ENCODE measurements at places on chromosomes 16 and 17.

DNA sequence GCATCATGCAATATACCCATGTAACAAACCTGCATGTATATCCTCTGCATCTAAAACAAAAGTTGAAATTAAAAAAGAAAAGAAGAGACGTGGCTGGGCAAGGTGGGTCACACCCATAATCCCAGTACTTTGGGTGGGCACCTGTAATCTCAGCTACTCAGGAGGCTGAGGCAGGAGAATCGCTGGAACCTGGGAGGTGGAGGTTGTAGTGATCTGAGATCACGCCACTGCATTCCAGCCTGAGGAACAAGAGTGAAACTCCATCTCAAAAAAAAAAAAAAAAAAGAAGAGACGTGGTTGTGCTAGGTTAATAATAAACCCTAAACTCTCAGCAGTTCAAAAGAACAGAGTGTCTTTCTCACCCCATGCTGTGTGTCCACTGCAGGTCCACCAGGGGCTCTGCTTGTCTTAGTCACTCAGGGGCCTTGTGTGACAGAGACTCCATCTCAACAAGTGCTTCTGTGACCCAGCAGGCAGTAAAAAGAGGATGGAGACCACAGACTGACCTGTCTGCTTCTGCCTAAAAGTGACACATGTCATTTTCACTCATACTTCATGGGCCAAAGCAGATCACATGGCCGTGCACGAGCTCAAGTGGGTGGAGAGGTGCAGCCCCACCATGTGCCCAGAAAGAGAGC lies 22.3 kb upstream of the N4BP1 start:
- H3K36me3 ChIP-seq: no peaks in the 10 kb centered on the region
- no peak overlapping the region for H3K27ac ChIP-seq
- H3K4me1 ChIP-seq: peaks cover 8% of the 10 kb centered on the region

DNA sequence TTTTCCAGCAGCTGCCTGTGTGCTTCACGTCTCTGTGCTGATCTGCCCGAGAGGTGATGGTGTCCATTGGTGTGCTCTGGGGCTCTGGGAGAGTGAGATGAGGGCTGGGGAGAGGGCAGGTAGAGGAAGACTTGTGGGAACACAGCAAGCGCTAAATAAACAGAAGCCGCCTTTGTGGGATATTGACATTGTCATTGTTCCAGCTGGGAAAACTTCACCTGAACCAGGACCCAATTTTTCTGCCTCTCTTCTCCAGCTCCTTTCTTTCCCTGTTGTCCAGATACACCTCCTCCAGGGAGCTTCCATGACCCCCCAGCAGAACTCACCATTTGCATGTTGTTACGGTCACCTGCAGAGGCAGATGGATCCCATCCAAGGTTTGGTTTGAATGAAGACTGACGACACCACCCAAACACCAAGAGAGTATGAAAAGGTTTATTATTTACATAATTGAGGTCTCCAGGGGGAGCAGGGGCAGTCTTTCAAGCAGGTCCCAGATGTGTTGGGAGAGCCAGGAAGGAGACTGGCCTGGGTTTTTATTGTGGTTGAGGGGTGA lies 3.6 kb upstream of the ITGA3 start:
- no peak for DNase-seq
- peak overlapping the region; percentile 83 for H3K27ac ChIP-seq
- peaks cover 50% of the 10 kb centered on the region for H3K4me1 ChIP-seq
- no peaks in the 10 kb centered on the region for H3K36me3 ChIP-seq
- H3K4me3 ChIP-seq: no peak overlapping the region
- H3K27me3 ChIP-seq: no peaks in the 10 kb centered on the region

- H3K4me3 ChIP-seq: no peak overlapping the region
- H3K36me3 ChIP-seq: peaks cover 64% of the 10 kb centered on the region
- no peak overlapping the region for H3K27ac ChIP-seq
- peaks cover 31% of the 10 kb centered on the region for H3K4me1 ChIP-seq
- H3K27me3 ChIP-seq: no peaks in the 10 kb centered on the region
- DNase-seq: peak; percentile 49
These were observed 5.4 kb downstream of the NAT9 start for GRCh38 chr17:74770498-74771318.

- H3K4me1 ChIP-seq: peaks cover 4% of the 10 kb centered on the region
- no peaks in the 10 kb centered on the region for H3K36me3 ChIP-seq
- no peak overlapping the region for H3K4me3 ChIP-seq
- peak overlapping the region; percentile 3 for H3K27ac ChIP-seq
These were observed 25.0 kb downstream of the RMI2 start for GRCh38 chr16:11370084-11370931.

GRCh38 chr16:72588551-72588950 lies 416.6 kb upstream of the PMFBP1 start:
- DNase-seq: no peak
- H3K36me3 ChIP-seq: no peaks in the 10 kb centered on the region
- H3K4me1 ChIP-seq: no peaks in the 10 kb centered on the region
- H3K27me3 ChIP-seq: no peaks in the 10 kb centered on the region
- no peak overlapping the region for H3K27ac ChIP-seq
- no peak overlapping the region for H3K4me3 ChIP-seq

DNA sequence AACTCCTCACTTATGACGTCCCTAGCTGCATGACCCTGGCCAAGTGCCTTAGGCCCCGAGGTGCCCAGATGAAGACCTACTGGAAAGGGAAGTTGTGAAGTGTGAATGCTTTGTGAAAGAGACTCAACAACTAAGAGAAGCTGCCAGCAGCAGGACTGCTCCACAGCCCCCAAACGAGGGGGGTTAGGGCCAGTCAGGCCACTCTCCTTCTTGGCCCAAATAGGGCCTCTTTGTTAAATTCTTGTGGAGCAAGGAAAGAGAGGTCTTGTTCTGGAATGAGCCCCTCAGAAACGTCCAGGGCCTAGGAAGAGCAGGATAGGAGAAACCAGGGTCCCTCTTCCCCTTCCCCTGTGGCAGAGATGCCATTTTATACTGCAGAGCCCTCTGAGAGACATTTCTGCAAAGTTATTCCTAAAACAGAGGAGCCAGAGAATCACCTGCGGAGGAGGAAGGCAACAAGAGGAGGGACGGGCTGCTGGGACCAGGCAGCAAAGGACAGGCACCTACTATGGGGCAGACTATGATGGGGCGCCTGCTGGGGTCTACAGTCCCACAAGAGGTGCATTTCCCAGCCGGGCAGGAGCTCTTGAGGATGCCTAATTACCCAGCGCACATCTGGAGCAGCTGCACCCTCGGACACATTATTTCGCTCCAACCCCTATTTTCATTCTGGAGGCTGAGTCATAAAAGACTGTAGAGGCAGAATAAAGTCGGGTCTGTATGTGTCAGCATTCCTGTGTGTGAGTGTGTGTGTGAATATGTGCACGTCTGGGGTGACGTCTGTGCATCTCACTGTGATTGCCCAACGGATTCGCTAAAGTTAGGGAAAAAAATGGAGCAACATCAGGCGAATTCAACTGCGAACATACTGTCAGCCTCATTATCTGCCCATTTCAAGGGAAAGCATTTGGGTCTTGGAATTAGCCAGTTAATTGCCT lies 11.4 kb upstream of the HOXB9 start:
- peak; percentile 99 for DNase-seq
- H3K4me3 ChIP-seq: no peak overlapping the region
- no peak overlapping the region for H3K27ac ChIP-seq
- H3K36me3 ChIP-seq: no peaks in the 10 kb centered on the region

GRCh38 chr17:77462090-77462489 lies 321.3 kb downstream of the SEC14L1 start:
- H3K4me3 ChIP-seq: no peak overlapping the region
- H3K27ac ChIP-seq: peak overlapping the region; percentile 28
- peaks cover 55% of the 10 kb centered on the region for H3K4me1 ChIP-seq
- no peak for DNase-seq
- H3K36me3 ChIP-seq: peaks cover 15% of the 10 kb centered on the region

- no peaks in the 10 kb centered on the region for H3K27me3 ChIP-seq
- no peaks in the 10 kb centered on the region for H3K4me1 ChIP-seq
- no peak for DNase-seq
- peaks cover 35% of the 10 kb centered on the region for H3K36me3 ChIP-seq
- no peak overlapping the region for H3K27ac ChIP-seq
- H3K4me3 ChIP-seq: no peak overlapping the region
These were observed 7.8 kb downstream of the NCBP3 start for GRCh38 chr17:3838206-3838605.

GRCh38 chr16:17556276-17557052 lies 85.7 kb upstream of the XYLT1 start:
- DNase-seq: no peak
- no peaks in the 10 kb centered on the region for H3K4me1 ChIP-seq
- H3K4me3 ChIP-seq: no peak overlapping the region
- H3K27me3 ChIP-seq: peaks cover 50% of the 10 kb centered on the region

- no peak overlapping the region for H3K27ac ChIP-seq
- peaks cover 62% of the 10 kb centered on the region for H3K27me3 ChIP-seq
- no peak for DNase-seq
These were observed 72.5 kb upstream of the ZNF423 start for GRCh38 chr16:49928176-49929041.

- no peaks in the 10 kb centered on the region for H3K27me3 ChIP-seq
- no peak overlapping the region for H3K27ac ChIP-seq
- no peak for DNase-seq
- H3K4me3 ChIP-seq: no peak overlapping the region
These were observed 5.4 kb upstream of the RHOT1 start for GRCh38 chr17:32136856-32137255.

DNA sequence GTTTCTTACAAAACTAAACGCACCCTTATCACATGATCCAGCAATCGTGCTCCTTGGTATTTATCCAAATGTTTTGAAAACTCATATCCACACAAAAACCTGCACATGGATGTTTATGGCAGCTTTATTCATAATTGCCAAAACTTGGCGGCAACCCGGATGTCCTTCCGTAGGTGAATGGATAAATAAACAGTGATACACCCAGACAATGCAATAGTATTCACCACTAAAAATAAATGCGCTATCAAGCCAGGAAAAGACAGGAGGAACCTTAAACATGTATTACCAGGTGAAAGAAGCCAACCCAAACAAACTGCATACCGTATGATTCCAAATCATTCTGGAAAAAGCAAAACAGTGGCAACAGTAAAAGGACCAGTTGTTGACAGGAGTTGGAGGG lies 10.0 kb downstream of the SPATA32 start:
- DNase-seq: no peak
- no peak overlapping the region for H3K4me3 ChIP-seq
- H3K4me1 ChIP-seq: peaks cover 12% of the 10 kb centered on the region
- H3K27me3 ChIP-seq: no peaks in the 10 kb centered on the region
- no peak overlapping the region for H3K27ac ChIP-seq

DNA sequence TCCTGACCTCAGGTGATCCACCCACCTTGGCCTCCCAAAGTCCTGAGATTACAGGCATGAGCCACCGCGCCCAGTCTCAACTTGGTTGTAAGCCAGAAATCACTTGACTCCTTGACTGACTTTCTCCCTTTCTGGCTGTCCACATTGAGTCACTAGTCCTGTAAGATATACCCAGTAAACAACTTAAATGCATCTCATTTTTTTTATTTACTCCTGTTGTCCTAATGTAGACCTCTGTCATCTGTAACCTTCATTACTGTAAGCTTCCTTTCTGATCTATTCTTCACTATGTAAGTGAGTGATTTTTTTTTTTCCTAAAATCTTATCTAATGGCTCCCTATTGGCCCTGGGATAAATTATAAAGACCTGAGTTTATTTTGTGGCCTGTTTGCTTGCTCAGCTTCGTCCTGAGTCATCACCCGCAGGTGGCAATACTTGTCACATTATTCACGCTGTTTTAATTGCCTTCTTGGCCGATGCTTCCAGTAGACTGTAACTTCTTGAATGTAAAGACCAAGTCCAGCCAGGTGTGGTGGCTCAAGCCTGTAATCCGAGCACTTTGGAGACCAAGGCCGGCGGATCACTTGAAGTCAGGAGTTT lies 41.0 kb downstream of the PAFAH1B1 start:
- DNase-seq: peak; percentile 38
- peak overlapping the region; percentile 56 for H3K27ac ChIP-seq
- H3K4me1 ChIP-seq: peaks cover 13% of the 10 kb centered on the region
- H3K36me3 ChIP-seq: peaks cover 12% of the 10 kb centered on the region
- H3K4me3 ChIP-seq: no peak overlapping the region

DNA sequence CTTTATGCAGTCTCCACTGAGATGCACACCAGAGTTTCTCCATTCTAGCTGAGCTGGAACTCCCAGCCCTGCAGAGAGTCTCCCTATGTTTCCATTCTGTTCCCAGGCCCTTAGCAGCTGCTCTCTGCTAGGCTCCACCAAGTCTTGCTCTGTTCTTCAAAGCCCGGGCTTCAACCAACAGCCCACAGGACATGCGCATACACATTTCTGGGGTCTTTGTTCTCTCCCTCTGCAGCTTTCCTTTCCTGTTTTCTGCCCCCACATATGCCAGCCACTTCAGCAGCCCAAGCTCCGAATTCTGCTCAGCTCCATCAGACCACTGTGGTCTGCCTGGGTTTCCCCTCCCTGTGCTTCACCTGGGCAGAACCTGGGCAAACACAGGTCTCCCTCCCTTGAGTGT lies 205.9 kb downstream of the CBLN1 start:
- no peak for DNase-seq
- H3K4me3 ChIP-seq: no peak overlapping the region
- no peaks in the 10 kb centered on the region for H3K4me1 ChIP-seq
- H3K27me3 ChIP-seq: no peaks in the 10 kb centered on the region

DNA sequence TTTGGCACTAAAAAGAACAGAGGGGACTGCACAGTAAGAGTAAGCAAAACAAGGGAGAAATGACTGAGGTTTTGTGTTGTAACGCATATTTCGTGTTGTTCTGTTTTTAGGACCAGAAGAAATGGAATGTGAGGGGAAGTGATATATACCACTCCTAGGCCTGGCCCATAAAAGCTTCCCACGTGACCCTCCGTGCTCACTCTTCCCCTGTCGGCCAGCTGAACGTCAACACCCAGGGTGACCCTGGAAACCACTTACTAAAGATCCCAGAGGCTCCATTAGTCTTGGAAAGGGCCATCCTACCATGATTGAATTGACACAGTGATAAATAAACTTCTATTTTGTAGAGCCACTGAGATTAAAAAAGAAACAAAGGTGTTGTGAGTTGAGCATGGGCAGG lies 79.8 kb downstream of the HELZ start:
- H3K4me1 ChIP-seq: no peaks in the 10 kb centered on the region
- H3K27ac ChIP-seq: no peak overlapping the region
- no peaks in the 10 kb centered on the region for H3K27me3 ChIP-seq
- peak; percentile 48 for DNase-seq
- no peak overlapping the region for H3K4me3 ChIP-seq
- H3K36me3 ChIP-seq: peaks cover 73% of the 10 kb centered on the region

GRCh38 chr17:33816036-33816435 lies 439.0 kb upstream of the CCL2 start:
- no peak for DNase-seq
- no peaks in the 10 kb centered on the region for H3K36me3 ChIP-seq
- no peaks in the 10 kb centered on the region for H3K4me1 ChIP-seq
- no peak overlapping the region for H3K27ac ChIP-seq
- no peak overlapping the region for H3K4me3 ChIP-seq

DNA sequence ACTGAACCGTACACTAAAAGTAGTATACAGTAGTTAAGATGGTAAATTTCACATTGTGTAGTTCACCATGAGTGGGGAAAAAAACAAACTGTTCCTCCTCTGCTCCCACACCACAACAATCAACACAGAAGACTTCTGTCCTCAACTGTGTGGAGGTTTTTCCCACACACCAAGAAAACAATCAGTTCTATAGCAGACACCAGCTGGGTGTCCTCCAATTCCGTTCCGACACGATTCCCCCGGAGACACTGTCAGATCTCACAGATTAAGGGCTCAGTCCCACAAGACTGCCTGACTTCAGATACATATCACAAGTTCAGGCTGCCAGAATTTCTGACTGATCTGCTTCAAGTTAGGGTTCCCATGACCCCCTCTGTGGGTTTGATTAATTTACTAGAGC lies 31.8 kb downstream of the BBS2 start:
- H3K27me3 ChIP-seq: no peaks in the 10 kb centered on the region
- no peaks in the 10 kb centered on the region for H3K4me1 ChIP-seq
- DNase-seq: no peak
- no peak overlapping the region for H3K4me3 ChIP-seq
